HS-27A (cell line): ENCODE measurements at places on chromosomes 5 and 9.

DNA sequence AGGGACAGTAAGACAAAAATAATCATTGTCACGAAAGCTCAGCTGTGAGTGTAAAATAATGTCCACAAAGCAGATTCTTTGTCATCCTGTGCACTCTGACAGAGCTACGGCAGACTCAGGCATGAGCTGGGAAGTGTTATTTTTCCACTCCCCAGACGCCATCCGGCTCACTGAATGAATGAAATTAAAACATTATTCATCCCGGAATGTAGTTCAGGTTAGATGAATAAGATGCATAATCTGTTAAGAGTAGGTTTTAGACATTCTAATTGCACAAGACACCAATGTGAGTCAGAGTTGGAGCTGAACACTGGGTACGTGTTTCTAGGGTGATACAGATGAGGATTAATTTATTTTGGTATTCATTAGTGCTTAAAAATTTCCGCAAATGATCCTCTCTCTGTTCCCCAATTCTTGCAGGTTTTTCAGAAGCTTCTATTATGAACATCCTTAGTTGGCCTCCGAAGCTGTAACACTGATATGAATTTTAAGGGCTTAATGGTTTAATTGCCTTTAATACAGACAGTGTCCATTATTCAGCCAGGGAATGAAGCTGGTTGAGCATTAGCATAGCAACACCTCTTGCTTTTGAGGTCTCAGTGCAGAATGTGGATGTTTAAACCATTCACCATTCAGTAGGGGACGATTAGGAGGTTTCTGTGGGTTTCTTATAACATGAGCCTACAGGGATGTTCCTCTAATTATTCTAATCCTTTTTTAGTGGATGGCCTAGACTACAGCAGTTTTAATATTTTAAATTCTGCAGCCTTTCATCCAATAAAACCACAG is 65.6 kb upstream of the FRRS1L start:
- DNase-seq = no peak

- no peak for DNase-seq
Measured at GRCh38 chr5:55308254-55308836, 556 bp downstream of the MTREX start.

- no peak for DNase-seq
Measured at GRCh38 chr9:79616013-79616412, 44.2 kb downstream of the TLE4 start.

DNA sequence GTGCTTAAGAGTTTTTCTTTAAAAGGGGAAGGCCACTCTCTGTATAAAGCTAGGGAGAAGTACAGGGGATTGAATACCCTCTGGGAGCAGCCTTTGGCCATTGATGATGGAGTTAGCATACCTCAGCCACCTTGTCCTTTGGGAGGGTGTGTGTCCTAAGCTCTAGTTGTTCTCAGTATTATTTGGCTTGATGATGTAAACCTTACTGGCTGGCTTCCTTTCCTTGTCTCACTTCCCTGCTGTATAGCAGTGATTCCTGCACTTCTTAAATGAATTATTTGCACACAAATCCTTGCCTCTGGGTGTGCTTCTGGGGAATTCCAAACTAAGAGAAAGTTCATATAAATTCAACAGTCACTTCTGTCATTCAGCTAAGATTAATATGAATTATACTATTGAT is 234.9 kb upstream of the RIOK2 start:
- no peak for DNase-seq

DNA sequence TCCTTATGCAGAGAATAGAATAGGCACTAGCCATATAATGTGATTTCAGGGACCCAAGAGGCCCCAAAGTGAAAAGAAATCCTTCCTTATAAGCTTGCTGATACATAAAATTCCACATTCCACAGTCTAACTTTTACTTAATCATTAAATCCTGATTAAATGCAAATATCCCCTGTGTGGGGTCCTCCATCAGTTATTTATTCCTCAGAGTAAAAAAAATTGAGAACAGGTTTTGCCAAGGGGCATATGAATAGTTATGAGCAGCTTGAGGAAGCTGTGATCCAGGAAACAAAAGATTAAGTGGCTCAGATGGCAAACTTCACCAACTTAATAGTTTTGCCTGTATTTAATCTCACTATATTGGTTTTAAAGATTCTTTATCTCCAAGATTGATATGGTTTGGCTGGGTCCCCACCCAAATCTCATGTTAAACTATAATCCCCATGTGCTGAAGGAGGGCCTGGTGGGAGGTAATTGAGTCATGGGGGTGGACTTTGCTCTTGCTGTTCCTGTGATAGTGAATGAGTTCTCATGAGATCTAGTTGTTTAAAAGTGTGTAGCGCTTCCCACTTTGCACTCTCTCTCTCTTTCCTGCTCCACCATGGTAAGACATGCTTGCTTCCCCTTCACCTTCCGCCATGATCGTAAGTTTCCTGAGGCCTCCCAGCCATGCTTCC is 324.9 kb downstream of the NPR3 start:
- no peak for DNase-seq

GRCh38 chr5:126339215-126339805 is 83.9 kb upstream of the GRAMD2B start:
- DNase-seq = no peak

DNA sequence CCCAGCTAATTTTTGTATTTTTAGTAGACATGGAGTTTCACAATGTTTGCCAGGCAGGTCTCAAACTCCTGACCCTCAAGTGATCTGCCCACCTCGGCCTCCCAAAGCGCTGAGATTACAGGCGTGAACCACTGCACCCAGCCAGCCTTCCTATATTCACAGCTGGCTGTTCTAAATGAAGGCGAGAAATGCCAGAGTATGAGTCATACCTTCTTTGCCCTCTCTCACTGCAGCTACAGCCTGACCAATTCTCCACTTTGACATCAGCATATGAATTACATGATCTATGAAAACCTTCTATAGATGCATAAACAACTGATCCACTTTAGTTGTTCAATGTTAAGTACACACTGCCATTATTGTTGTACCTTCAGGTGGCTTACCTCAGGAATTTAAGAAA is 14.5 kb downstream of the APTX start:
- no peak for DNase-seq

DNA sequence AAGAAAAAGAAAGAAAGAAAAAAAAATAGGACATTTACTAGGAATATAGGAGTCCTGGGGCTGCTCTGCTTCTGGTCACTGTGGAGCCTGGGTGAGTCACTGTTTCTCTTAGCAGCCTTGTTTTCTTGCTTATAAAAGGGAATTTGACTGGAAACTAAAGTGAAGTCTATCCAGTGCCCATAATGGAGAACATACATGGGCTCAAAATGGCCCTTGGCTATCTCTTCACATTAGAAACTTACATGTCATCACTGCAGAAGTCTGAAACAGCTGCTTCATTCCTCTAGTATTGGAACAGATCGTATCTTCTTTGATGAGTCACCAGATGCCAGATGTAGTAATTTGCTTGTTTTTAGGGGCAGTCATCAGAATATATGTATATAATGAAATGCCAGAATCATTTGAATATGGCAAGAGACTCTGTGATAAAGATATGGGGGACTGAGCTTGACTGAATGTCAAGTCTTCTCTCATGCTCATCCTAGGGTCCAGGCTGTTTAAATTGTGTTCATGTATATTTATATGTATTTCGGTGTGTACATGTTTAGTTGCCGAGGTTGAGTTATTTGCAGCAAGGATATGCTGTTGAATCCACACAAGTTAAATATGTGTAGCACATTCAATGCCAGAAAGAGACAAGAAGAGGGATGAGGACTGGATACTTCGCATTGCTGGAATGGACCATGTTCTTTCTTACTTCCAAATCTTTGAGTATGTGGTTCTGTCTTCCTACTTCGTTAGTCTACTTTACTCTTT is 56.7 kb downstream of the SGCD start:
- DNase-seq = no peak

GRCh38 chr5:96220610-96221390 is 212.2 kb downstream of the PCSK1 start:
- no peak for DNase-seq

GRCh38 chr9:76882686-76883085 is 23.2 kb downstream of the PRUNE2 start:
- DNase-seq = no peak

- no peak for DNase-seq
Measured at GRCh38 chr5:116379306-116379705, 195.3 kb downstream of the SEMA6A start.

DNA sequence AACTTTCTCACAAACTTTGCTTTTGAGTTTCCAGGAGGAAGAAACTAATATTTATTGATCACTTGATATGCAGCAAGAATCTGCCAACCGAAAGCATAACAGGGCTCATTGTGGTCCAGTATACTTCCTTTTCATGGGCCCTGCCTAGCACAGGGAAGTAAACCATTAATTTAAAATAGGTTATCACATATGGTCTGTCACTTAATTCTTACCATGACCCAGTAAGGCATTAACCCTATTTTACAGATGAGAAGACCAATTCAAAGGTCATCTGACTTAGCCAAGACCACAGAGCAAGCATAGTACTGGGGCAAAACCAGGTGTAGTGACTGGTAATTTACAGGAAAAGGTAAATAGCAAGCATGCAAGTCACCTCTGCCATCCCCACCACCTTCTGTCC is 336.9 kb upstream of the DMAC1 start:
- DNase-seq = no peak

GRCh38 chr9:27053369-27054022 is 48.0 kb upstream of the LRRC19 start:
- DNase-seq = no peak

DNA sequence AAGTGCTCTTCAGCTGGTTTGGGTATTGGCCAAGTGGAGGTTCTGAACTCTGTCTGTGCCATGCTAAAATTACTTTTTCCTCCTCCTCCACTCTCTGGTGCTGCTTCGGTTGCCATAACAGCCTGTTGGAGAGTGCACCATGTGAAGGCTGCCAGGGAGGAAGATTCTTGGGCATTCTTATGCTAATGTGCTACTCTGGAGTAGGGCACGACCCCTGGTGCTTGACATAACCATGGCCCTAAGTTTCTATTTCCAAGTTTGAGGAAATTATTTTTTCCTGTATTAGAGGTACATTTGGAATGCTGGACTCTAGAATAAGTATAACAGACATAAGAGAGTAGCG is 111.6 kb downstream of the ARHGAP26 start:
- no peak for DNase-seq

DNA sequence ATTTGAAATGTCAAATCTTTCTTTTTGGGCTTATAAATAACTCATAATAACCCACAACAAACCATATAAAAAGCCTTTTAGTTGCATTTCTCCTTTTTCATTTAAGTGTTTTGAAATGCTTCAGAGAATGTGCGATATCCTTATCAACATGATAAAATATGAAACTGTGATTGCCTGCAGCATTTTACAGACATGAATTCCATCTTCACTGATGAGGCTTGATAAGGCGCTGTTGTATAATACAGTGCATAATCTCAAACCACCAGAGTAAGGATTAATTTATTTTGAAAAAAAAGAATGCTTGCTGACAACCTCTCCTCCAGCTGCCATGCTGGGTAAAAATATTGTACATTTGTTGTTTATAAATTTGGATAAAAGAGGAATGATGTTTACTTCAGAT is 216.8 kb downstream of the PBX3 start:
- DNase-seq = no peak

DNA sequence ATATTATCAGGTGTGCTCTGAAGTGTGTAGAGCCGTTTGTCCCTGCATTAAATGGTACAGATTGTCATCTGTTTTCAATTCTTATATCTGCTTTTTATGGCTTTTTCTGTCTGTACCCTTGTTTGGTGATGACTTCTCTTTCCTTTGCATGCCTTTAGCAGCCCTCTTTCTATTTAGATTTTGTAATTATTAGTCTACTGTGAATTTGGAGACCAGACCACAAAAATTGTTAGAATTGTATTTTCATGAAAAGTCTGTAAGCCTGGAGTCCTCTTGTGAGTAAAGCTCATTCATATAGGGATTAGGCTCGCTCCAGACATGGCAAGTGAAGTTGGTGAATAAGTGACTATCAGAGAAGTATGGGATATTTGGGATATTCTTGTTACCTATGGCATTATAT is 41.7 kb downstream of the NFX1 start:
- no peak for DNase-seq

GRCh38 chr9:33878691-33879366 is 61.9 kb downstream of the UBE2R2 start:
- no peak for DNase-seq

DNA sequence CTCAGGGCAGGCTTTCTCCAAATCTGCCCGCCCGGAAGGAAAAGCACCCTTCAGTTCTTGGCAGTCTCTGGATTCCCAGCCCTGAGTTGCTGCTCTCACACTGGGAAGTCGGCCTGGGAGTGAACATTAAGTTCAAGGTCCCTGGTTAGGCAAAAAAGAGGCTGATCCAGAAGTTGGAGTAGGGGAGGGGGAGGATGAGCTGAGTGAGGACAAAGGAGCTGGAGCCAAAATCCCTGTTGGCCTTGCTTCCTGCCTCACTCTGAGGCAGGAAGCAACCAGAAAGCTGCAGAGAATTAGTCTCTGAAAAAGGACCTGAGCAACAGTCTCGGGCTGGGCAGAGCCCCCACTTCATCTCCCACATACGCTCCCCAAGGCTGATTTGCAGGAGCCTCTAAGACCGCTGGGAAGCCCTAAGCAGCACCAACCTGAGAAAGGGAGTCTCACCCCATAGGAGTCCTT is 15.0 kb upstream of the RPS14 start:
- no peak for DNase-seq

- DNase-seq = no peak
Measured at GRCh38 chr9:127172066-127172707, 49.8 kb upstream of the ANGPTL2 start.

- no peak for DNase-seq
Measured at GRCh38 chr5:134917070-134917815, 12.3 kb downstream of the PCBD2 start.

- DNase-seq = no peak
Measured at GRCh38 chr5:109005297-109006009, 257.8 kb downstream of the FER start.

DNA sequence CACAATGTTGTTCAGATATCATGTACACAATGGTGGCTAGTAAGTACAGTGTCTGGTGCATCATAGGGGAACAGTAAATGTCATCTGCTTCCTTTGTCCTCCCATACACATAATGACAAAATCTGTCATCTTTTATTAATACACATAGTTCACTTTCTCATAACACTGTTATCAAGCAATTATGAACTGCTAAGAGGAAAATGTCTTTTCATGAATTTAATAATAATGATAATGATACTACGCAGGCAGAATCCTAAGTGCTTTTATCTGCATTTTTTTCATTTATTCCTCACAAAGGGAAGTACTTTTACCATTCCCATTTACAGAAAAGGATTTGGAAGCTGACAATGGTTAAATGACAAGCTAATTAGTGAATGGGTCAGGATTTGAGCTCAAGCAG is 35.7 kb downstream of the DPYSL3 start:
- no peak for DNase-seq
